ENCODE measurements at places on chromosomes 7 and 10. TPM values are rescaled to one million over a fixed set of nuclear protein-coding genes. Genes with fewer than 3 reads are reported as not detected.

FLNC gene
- 99.0 TPM for total RNA-seq

PSTK gene
- total RNA-seq = 4.3 TPM

AP5Z1 gene
- 21.6 TPM for total RNA-seq

ANKRD2 gene
- total RNA-seq = 1.2 TPM

LHPP gene
- 9.2 TPM for total RNA-seq

LGI1 gene
- 0.14 TPM for total RNA-seq

CFAP70 gene
- 0.92 TPM for total RNA-seq

PVRIG gene
- total RNA-seq = not detected

CHPF2 gene
- total RNA-seq = 101 TPM

AKR1B15 gene
- total RNA-seq = 0.43 TPM

TAS2R5 gene
- total RNA-seq = 0.57 TPM

MMD2 gene
- not detected for total RNA-seq

TLX1 gene
- not detected for total RNA-seq

VAX1 gene
- total RNA-seq = not detected

MOGAT3 gene
- total RNA-seq = not detected

Data from smooth muscle cell of bladder (primary cell).